ENCODE measurements at places on chromosomes 2 and 18.
A peak's percentile ranks its signal among the peaks of the same experiment; 100 is the strongest.

DNA sequence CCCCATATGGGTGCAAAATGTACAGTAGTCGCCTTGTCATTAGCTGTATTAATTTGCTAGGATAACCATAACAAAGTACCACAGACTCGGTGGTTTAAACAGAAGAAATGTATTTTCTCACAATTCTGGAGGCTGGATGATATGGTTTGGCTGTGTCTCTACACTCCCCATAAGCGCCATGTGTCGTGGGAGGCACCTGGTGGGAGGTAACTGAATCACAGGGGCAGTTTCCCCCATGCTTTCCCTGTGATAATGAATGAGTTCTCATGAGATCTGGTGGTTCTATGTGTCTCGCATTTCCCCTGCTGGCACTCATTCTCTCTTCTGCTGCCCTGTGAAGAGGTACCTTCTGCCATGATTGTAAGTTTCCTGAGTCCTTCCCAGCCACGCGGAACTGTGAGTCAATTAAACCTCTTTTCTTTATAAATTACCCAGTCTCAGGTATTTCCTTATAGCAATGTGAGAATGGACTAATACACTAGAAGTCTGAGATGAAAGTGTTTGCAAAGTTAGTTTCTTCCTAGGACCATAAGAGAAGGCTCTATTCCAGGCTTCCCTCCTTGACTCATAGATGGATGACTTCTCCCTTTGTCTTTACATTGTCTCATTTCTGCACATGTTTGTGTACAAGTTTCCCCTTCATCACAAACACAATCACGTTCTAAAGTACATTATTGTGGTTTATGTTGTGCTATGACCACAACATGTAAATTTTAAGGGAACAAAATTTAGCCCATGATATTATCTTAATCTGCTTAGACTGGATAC, 1442.6 kb downstream of the SUCLG1 start:
- no peak overlapping the region for H3K27ac ChIP-seq
- peak; percentile 1 for DNase-seq
- H3K4me1 ChIP-seq = no peaks in the 10 kb centered on the region
- no peaks in the 10 kb centered on the region for H3K27me3 ChIP-seq
- no peak overlapping the region for H3K4me3 ChIP-seq

DNA sequence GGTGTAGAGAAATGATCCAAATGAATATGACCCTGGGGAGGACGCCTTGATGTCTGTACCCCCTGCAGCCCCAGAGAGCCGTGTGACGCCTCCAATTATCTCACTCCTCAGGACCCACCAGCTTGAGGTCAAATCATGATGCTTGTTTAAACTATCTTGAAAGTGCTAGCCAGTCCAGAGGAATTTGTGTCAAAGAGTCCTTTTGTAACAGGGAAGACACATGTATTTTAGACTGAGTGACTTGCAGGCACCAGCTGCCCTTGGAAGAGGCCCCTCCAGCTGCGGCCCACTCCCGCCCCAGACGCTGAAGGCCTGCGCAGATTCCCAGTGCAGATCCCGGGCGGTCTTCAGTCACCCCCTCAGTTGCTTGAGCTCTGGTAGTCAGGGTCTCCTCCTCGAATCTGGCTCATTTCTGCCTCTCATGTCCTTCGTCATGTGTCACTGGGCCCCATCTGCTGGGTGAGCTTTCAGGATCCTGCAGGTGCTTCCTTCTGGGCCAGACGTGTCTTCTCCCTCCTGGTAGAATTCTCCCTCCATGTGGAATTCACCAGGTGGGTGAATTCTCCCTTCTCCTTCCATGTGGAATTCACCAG, 77.4 kb downstream of the RNF144A start:
- DNase-seq = no peak
- H3K4me1 ChIP-seq = no peaks in the 10 kb centered on the region
- H3K4me3 ChIP-seq = no peak overlapping the region
- H3K27ac ChIP-seq = no peak overlapping the region
- H3K36me3 ChIP-seq = no peaks in the 10 kb centered on the region
- H3K27me3 ChIP-seq = no peaks in the 10 kb centered on the region

DNA sequence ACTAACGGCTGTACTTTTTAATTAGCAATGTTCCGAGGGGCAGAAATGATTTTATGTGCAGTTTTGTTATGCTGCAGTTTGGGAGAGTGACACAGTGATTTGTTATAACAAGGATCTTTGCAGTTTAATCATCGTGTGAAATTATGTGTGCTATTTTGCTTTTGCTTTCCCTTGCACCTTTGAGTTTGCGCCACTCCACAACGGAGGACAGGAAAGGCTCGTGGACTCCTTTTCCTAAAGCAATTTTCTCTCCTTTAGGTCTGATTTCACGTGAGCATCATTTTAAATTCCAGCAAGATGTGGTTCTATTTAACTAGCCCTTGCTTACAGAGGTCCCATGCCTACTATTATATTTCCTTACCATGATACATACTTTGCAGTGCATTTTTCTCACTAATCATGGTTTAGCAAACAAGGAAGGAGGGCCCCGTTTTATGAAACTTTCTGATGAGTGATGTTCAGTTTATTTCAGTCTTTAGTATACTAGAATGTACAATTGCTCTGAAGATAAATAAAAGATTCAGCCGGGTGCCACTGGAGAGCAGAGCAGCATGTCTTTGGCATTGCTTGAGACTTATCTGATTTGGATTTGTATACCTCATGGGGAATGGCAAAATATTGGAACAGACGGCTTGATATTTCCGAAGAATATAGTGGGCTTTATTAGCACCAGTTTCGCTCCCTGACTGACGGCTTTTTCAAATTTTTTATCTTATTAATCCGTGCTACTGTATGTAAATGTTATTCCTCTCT, 528.2 kb upstream of the FANCL start:
- no peak overlapping the region for H3K4me3 ChIP-seq
- no peak for DNase-seq
- H3K4me1 ChIP-seq = peaks cover 10% of the 10 kb centered on the region
- no peak overlapping the region for H3K27ac ChIP-seq
- H3K36me3 ChIP-seq = no peaks in the 10 kb centered on the region

DNA sequence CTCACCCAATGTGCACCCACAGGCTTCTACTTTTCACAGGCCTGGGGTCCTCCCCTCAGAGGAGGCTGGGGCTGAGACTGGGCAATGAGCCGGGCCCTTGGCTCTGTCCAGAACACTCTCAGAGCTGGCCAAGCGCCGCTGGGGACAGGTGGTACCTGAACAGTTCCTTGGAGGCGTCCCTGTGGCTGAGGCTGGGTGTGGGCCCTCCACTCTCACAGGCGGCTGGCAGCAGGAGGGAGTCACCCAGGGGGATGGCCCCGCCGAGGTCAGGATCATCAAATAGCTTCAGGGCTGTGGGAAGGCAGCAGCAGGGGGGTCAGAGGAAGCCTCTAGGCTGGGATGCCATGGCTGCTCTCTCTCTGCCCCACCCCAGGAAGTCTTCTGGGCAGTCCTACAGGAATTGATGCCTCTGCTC, 27.1 kb downstream of the HS1BP3 start:
- H3K4me3 ChIP-seq = no peak overlapping the region
- no peak overlapping the region for H3K27ac ChIP-seq
- DNase-seq = no peak
- 0 out of 2 replicates have a peak, but pooled peaks cover 2% of the 10 kb centered on the region for H3K36me3 ChIP-seq

DNA sequence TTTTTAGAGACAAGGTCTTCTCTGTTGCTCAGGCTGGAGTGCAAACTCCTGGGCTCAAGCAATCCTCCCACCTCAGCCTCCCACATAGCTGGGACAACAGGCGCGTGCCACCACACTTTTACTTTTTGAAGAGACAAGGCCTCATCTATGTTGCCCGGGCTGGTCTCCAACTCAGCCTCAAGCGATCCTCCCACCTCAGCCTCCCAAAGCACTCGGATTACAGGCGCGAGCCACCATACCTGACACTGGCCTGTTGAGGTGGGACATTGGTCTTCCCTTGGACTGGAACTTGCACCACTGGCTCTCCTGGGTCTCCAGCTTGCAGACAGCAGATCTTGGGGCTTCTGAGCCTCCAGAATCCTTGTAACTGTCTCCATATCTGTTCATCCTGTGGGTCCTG, 75.6 kb downstream of the NDUFA10 start:
- H3K4me1 ChIP-seq = no peaks in the 10 kb centered on the region
- no peak overlapping the region for H3K4me3 ChIP-seq
- no peaks in the 10 kb centered on the region for H3K27me3 ChIP-seq
- H3K27ac ChIP-seq = no peak overlapping the region
- no peaks in the 10 kb centered on the region for H3K36me3 ChIP-seq
